ENCODE measurements at places on chromosomes 5 and 9. TPM values are rescaled to one million over a fixed set of nuclear protein-coding genes. Genes with fewer than 3 reads are reported as not detected.

DNA sequence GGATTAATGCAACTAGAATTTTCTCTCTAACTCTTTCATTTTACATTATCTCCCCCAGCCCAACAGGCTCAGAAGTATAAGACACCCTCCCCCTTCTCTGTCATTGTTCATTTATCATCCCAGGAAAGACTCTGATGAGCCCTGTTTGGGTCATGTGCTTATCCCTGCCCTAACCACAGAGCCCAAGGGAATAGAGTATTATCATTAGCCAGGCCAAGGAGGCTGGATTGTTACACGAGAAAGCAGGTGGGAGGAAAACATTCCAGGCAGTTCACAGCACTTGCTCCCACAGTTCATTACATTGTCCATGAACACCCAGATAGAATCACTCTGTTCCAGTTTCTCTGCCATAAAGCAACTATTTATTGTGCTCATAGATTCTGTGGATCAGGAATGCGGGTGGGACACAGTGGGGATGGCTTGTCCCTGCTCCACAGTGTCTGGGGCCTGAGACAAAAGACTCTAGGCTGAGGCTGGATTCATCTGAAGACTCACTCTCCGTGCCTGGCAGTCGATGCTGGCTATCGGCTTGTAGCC lies 59.5 kb upstream of the TMEM215 start:
- DNase-seq = no peak

DNA sequence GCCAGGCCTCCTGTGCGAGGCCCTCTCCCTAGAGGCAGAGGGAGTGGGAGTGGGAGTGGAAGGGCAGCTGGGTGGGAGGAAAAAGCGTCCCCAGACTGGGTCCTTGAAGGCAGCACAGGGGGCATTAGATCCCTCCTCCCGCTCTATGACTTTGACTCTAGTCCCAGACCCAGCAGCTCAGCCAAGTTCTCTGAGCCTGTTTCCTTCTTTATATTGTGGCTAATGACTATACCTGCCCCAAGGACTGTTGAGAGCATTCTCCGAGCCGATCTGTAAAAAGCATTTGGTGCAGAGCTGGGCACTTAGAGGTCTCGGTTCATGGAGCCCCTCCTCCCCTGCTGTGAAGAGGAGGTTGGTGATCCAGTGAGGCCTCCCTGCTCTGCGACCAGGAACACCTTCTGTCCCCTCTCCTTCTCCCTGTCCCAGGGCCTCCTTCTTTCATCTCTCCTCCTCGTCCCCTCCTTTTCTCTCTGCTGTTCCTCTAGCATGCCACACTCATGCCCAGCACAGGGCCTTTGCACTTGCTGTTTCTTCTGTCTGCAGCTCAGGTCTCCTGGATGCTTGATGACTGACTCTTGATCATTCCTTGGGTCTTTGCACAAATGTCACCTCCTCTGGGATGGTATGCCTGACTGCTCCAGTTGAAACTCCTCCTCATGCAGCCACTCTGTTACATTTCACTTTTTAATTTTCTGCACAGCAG lies 23.4 kb upstream of the PSD2 start:
- DNase-seq = no peak

GRCh38 chr5:154095904-154096303 lies 57.1 kb downstream of the MFAP3 start:
- no peak for DNase-seq

DNA sequence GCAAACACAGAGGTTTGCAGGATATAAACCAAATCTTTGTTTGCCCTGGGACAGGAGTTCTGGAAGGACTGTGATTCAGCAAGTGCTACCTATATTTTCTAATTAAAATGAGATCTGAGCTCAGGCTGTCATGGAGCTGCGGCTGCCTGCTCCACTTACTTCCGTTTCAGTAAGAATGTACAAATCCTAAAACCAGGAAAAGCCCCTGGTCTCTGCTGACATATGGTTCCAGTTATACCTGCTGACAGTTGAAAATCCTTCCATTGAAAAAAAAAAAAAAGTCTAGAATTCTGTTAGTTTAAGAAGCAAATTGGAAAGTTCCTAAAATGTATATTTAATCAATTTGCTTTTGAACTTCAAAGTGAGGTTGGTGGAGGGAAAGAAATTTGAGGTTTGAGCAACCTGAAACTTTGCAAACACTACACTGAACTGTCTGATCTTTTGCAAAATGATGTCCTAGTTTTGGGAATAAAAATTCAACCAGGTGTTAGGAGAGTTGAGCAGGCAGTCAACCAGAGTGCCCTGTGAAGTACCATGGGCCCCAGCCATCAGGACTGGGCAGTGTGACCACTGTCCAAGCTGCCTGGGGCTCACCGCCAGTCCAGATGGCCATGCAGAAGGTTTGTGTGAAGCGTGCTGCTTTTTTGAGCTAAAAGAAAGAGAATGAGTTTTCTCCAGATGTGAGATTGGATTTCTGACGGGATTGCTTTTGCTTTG lies 50.6 kb downstream of the SHB start:
- DNase-seq = no peak

DNA sequence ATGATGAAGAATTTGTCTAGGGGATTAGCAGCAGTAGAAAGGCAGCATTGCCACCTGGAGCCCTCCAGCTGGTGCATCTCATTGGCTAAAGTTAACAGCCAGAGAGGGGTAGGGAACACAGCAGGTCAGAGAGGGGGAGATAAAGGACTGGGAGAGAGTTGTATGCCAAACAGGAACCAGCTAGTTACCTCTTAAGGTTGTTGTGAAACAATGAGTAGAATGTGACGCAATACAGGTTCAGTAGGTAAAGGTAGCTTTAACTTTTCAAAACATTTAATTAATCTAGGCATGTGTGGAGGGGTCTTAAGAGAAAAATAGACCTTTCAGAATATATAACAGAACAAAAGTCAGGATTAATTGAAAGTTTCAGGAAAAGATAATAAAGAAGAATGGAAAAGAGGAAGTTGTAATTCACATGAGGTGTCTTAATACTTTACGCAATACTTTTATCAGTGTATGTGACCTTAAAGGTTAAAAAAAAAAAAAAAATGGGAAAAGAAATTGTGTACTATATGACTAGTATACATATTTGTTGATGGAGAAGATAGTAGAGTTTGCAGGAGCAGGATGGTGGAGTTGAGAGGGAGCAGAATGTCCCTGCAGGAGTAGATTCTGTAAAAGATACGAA lies 14.3 kb downstream of the FBXO38 start:
- DNase-seq = no peak

The LHFPL2 gene
- polyA plus RNA-seq = 11.5 TPM

The RNF208 gene
- polyA plus RNA-seq = 9.3 TPM

The OR1J2 gene
- polyA plus RNA-seq = not detected
